Activated CD4-positive, alpha-beta T cell treated with anti-CD3 and anti-CD28 coated beads, Interleukin-2, amount 50 U/mL, for 48 hours (primary cell): ENCODE measurements at places on chromosomes 1 and 21.

GRCh38 chr21:24785033-24785432, 822.2 kb downstream of the MRPL39 start:
- DNase-seq, result no peak

DNA sequence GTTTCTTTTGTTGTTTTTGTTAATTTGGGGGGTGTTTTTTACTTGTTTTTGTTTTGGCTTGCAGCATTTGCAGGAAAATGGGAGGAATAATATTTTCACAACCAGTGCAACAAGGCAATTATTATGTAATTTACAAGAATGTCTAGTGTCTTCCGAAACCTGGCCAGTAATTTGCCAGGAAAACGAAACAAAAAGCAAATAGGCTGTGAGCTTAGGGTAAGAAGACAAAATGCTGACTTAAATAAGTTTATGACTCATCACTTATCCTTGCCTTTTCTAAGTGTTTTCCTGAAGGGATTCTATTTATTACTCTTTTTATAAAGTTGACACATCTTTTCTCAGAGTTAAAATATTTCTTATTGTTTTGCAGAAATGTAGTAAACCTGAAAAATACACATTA, 49.8 kb downstream of the KCNT2 start:
- no peak for DNase-seq

GRCh38 chr1:115898020-115898419, 57.1 kb upstream of the NHLH2 start:
- DNase-seq, result no peak

DNA sequence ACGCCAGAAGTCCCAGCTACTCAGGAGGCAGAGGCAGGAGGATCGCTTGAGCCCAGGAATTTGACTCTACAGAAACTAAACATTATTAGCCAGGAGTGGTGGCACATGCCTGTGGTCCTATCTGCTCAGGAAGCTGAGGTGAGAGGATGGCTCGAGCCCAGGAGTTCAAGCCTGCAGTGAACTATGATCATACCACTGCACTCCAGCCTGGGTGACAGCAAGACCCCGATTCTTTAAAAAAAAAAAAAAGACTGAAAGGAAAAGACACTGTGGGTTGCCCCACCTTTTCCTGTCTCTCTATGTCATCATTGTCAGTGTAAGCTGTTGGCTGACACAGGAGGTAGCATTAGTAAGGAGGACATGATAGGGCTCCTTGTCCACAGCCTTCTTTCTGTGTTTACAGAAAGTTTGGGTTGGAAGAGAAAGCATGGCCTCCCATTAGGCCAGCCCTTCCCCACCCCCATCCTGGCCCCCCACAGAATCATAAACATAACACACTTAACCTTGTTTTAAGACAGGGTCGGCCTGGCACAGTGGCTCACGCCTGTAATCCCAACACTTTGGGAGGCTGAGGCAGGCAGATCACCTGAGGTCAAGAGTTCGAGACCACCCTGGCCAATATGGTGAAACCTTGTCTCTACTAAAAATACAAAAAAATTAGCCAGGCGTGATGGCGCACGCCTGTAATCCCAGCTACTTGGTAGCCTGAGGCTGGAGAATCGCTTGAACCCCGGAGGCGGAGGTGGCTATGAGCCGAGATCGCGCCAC, 20.6 kb upstream of the RCAN3 start:
- no peak for DNase-seq
